Suprapubic skin (tissue), 4 donors: ENCODE measurements at places on chromosomes 2 and 18.

DNA sequence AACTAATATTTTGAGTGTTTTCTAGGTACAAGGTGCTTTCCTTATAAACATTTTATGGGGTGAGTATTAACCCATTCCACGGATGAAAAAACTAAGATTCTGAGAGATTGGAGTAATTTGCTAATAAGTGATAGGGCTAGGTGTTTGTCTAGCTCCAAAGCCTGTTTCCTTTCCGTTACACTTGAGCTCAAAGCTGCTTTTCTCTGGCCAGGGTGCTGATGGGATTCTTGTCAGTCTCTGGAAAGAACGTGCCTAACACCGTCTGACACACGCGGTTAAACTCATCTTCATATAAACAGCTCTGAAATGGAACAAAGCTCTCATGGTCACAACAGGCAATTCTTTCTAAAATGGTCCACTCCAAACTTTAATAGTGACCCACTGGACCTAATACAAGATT is 2.0 kb upstream of the ANKRD29 start:
- no peak for DNase-seq

GRCh38 chr2:219020604-219021365 is 20.5 kb downstream of the CFAP65 start:
- DNase-seq, result no peak

- no peak for DNase-seq
Measured at GRCh38 chr2:68607837-68608236, 35.5 kb upstream of the PROKR1 start.

GRCh38 chr2:101815739-101816391 is 118.4 kb downstream of the MAP4K4 start:
- DNase-seq, result no peak

- DNase-seq, result no peak
Measured at GRCh38 chr2:181474222-181474881, 17.2 kb downstream of the ITGA4 start.

- no peak for DNase-seq
Measured at GRCh38 chr2:133492719-133493380, 75.4 kb downstream of the NCKAP5 start.

GRCh38 chr18:67597759-67598158 is 81.2 kb upstream of the DSEL start:
- DNase-seq, result no peak
